ENCODE measurements at places on chromosomes 4 and X.

DNA sequence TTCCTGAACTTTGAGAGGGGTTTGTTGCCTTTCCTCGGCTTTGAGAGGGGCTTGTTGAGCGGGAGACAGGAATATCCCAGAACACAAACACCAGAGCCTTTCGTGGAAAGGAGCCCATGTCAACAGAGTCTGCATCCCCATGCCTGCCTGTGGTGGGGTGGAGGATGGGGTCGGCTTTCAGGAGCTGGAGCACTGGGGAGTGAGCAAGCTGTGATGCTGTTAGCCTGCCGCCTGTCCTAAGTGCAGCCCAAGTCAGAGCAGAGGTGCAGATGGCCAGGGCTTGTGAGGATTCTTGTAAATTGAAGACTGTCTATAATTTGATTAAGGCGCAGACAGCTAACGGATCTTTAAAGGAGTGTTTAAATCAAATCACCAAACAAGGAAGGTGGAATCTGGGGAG is 103.3 kb upstream of the ANK2 start:
- no peak for DNase-seq

GRCh38 chr4:85778632-85779131 is 303.7 kb downstream of the ARHGAP24 start:
- no peak for DNase-seq

GRCh38 chrX:21493226-21493830 is 119.1 kb downstream of the CNKSR2 start:
- DNase-seq: no peak

DNA sequence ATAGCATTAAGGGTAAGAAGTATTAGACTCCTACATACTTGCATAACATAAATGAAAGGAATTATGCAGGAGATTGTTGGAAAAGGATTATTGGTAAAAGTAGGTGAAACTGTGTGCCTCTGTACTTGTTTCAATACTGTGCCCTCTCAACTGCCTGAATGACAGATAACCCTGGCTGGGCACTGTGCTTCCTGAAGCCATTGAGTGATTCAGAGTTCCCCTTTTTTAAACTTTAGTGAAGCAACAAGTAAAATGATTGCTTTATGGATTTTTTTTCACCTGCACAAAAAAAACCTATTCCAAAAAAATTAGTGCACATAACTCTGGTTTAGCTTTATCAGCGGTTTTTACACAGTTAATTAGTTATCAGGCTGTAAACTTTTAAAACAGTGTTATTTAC is 204.8 kb downstream of the TRAM1L1 start:
- no peak for DNase-seq

DNA sequence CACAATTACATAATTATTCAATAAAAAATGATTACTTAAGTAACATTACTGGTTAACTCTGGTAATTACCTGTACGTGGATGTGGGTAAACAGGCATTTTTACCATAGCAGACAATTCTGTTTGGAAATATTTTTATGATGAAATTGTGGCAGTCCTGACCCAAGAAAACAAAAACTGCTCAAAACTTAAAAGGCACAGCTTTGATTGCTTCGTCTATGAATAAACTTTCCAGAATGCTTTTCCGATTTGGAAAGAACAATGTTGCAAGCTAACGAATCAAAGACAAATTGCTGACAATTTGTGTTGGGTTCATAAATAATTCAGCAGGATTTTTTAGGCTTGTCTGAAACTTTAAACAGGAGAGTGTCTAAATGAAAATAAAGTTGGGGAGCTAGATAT is 150.6 kb upstream of the GYPA start:
- DNase-seq: no peak

- peak; percentile 12 for DNase-seq
Measured at GRCh38 chrX:3143043-3143799, 102.0 kb downstream of the ARSF start.

GRCh38 chr4:1797298-1797860 is 4.3 kb downstream of the FGFR3 start:
- no peak for DNase-seq

- no peak for DNase-seq
Measured at GRCh38 chr4:118947095-118947494, 58.4 kb downstream of the SYNPO2 start.
